ENCODE measurements at places on chromosomes 2 and 18.
A peak's percentile ranks its signal among the peaks of the same experiment; 100 is the strongest.

- DNase-seq, result no peak
These were observed 21.8 kb downstream of the DOK1 start for GRCh38 chr2:74576211-74576862.

GRCh38 chr2:66689456-66690051 is 254.6 kb downstream of the MEIS1 start:
- no peak for DNase-seq

GRCh38 chr2:238646281-238646680 is 201.6 kb upstream of the TWIST2 start:
- DNase-seq, result no peak

- no peak for DNase-seq
These were observed 43.5 kb downstream of the KCTD1 start for GRCh38 chr18:26504831-26505230.

GRCh38 chr2:125312342-125312741 is 1287.3 kb downstream of the CNTNAP5 start:
- DNase-seq, result no peak

DNA sequence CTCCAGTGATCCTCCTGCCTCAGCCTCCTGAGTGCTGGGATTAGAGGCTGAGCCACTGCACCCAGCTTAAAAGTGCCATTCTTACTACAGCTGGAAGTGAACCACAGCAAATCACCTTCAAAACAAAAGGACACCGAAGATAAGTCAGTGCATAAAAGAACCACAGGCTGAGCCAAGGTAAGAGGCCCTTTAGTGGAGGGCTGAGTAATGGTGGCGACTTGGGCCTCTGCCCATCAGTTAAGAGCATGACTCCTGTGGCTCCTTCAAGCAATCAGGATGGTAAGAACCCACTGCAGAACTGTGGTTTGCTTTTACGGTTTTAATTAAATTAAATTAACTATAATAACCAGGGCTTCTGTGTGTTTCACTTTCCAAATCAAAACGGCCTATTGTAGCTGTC is 75.1 kb downstream of the CTAGE1 start:
- no peak for DNase-seq

- no peak for DNase-seq
These were observed 368.7 kb downstream of the PARD3B start for GRCh38 chr2:204913854-204914464.

- no peak for DNase-seq
These were observed 524.2 kb upstream of the TCF4 start for GRCh38 chr18:56112013-56112749.

DNA sequence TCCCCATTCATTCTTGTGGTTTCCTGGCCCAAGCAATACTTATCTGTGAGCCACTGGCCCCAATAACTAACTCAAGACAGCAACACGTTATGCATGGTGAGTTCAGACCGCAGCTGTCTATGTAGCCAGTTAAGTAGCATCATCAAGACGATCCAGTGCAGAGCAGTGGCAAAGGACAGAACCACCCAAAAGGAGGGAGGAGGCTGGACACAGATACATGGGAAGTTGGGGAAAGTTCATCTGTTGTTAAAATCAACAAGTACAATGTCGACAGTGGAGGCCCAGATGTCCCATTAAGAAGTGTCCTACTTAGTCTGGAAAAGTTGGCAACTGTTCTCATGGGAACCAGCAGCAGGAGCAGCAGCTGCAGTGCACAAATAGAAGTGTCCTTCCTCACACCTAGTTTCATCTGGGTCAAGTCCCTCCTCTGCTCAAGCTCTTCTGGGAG is 106.9 kb upstream of the THOC1 start:
- no peak for DNase-seq

GRCh38 chr18:40414155-40414754 is 1540.8 kb upstream of the PIK3C3 start:
- DNase-seq, result no peak

- DNase-seq, result peak; percentile 47
These were observed 80.1 kb upstream of the CTDP1 start for GRCh38 chr18:79599441-79599931.

DNA sequence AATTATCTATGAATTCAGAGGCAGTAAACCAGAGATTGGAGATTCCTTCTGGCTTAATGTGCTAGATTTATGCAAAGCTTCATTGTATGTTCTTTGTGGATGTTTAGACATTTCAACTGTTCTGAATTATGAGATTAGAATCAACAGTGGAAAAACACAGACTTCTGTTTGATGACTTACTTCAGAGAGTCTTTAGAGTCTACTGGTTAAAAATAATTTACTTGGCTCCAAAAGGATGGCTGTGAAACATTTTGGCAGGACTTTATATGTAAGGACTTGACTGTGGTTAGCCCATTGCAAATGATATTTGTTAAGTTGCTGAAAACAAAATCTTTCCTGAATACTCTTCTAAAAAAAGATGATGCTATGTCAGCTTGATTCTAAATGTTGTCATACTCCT is 25.5 kb upstream of the LRRC30 start:
- no peak for DNase-seq

DNA sequence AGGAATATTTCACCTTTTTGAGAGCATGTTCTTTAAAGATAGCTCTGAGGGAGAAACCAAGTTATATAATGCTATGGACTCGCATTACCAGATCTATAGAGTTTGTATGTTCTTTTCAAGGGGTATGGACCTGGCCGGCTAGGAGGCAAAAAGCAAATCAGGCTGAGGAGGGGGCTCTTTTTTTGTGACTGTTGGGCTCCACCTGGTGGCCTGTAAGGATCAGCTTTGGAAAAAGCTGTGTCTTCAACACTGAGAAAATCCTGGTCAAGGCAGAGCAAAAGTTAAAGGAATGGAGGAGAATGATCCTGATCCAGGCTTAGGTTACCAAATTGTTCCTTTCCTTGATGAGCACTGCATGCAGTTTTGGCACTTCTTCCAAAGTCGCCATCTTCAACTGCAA is 180.5 kb downstream of the DIS3L2 start:
- no peak for DNase-seq

- no peak for DNase-seq
These were observed 332.4 kb upstream of the MYT1L start for GRCh38 chr2:2663401-2664036.

DNA sequence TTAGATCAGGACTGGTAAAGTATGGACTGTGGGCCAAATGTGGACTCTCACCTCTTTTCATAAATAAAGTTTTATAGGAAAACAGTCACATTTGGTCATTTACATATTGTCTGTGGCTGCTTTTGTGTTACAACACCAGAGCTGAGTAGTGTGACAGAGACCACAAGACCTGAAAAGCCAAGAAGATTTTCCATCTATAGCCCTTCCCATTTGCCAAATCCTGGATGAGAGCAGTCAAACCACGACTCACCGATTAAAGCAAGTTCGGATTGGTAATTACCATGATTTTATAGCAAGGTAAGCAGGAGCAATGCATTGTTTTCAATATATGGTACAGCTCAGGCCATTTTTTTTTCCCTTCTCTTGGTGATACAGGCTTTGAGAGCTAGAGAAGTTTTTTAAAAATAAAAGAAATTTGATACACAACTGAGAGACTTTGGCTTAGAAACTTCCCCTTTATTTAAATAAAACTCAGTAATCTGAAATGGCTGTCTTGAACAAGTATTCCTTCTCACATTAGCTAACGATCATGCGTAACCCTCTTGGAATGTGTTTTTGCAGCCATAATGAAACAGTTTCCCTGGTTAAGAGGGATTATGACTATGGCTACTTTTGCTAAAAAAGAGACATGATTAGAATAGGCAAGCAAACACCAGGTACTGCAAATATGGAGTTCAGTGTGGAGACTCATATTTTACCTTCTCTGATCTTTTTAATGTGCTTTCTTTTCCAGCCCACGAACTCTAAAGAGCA is 9.5 kb upstream of the MALL start:
- no peak for DNase-seq

DNA sequence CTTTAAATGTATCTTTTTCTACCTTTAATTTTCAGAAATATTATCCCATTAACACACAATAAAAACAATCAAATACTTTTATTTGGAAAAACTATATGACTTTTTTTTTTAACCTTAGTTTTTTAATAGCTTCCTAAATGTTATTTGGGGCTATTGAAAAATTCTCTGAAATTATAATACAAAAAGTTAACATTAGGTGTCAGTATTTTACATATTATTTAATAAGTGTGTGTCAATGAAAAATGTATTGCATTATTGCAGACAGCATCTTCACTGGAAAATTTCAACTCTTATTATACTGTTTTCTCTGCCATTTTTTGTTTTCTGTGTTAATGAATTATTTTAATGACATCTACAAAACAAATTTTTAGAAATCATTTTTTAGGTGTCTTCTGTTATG is 51.1 kb upstream of the ARHGAP15 start:
- DNase-seq, result no peak

- no peak for DNase-seq
These were observed 56.2 kb downstream of the HNMT start for GRCh38 chr2:138020432-138020831.

- no peak for DNase-seq
These were observed 1.9 kb upstream of the NT5DC4 start for GRCh38 chr2:112718863-112719370.

DNA sequence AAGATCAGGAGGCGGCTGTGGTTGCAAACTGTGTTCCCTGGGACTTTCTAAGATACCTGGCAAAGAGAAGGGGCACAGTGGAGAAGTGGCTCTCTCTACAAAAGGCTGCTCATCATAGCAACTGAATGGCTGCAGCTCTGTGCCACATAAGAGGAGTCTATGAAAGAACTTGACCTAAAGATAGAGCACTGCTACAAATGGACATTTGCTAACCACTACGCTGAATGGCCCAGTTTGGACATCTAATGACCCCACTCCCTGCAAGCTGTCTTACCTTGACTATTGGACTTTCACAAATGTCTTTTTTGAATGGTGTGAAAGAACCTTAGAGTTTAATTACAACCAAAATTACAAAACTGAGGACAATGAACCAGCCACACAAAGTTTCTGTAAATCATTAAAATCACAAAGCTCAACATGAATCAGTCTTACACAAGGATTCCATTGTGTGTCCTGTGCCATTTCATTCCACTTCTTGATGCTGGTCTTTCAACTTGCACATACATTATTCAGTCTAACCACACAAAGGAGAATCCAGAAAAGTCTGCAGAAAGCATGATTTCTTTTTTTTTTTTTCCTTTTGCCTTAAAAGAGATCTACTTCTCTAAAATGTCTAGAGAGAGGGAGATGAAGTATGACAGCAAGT is 154.0 kb downstream of the LAMA1 start:
- DNase-seq, result no peak

- DNase-seq, result no peak
These were observed 1010.7 kb upstream of the ZEB2 start for GRCh38 chr2:145530653-145531052.

DNA sequence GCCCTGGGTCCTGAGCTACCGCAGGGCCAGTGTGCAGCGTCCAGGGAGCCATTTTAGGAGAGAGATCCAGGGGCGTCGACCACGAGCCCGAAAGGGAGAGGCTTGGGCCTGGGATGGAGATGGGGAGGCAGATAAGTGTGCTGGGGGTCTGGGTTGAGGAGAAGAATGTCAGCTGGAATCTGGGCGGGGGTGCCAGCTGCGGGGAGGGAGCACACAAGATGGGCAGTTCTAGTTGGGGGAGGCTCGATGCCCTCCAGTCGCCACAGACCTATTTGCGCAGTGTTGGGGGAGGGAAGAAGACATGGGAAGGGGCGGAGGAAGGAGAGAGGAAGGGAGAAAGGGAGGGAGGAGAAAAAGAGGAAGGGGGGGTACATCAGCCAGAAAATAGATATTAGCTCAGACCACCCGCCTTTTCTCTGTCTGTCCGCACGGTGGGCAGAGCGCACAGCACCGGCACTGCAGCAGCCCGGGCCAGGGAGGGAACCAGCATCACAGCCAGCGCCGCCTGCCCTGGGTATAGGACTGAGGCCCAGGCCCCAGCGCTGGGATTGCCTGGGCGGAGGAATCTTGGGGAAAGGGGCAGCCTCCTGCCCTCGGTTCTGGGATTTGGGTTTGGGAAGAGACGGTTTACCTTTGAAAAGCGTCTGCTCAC is 1.9 kb upstream of the HOXD11 start:
- no peak for DNase-seq

GRCh38 chr2:40760071-40760666 is 308.3 kb upstream of the SLC8A1 start:
- no peak for DNase-seq

DNA sequence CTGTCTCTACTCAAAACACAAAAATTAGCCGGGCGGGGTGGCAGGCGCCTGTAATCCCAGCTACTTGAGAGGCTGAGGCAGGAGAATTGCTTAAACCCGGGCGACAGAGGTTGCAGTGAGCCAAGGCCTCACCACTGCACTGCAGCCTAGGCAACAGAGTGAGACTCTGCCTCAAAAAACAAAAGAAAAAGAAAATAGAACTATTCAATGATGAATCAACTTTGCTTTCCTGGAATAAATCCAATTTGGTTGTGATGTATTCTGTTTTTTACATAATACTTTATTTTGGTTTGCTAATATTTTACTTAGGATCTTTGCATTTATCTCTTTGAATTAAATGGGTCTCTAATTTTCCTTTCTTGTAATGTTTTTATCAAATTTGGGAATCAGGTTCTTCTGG is 86.3 kb upstream of the MBOAT2 start:
- DNase-seq, result no peak

GRCh38 chr2:20430461-20431300 is 16.2 kb upstream of the RHOB start:
- peak; percentile 49 for DNase-seq

DNA sequence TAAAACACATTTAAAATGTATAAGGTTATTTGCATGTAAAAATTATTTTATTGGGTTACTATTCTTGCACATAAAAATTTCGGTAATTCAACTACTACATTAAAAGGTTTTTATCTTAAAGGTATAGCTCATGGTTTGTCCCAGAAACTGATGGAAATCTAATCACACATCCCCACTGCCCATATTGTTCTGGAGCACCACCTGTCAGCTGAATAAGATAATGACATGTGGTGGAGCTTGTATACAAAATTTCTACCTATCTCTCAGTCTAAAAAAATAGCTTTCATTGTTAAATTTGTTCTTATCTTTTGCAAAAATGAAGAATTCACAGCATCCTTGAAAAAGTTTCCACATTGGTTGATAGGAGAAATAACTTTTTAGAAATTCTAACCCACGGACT is 18.3 kb downstream of the ERBB4 start:
- DNase-seq, result no peak

DNA sequence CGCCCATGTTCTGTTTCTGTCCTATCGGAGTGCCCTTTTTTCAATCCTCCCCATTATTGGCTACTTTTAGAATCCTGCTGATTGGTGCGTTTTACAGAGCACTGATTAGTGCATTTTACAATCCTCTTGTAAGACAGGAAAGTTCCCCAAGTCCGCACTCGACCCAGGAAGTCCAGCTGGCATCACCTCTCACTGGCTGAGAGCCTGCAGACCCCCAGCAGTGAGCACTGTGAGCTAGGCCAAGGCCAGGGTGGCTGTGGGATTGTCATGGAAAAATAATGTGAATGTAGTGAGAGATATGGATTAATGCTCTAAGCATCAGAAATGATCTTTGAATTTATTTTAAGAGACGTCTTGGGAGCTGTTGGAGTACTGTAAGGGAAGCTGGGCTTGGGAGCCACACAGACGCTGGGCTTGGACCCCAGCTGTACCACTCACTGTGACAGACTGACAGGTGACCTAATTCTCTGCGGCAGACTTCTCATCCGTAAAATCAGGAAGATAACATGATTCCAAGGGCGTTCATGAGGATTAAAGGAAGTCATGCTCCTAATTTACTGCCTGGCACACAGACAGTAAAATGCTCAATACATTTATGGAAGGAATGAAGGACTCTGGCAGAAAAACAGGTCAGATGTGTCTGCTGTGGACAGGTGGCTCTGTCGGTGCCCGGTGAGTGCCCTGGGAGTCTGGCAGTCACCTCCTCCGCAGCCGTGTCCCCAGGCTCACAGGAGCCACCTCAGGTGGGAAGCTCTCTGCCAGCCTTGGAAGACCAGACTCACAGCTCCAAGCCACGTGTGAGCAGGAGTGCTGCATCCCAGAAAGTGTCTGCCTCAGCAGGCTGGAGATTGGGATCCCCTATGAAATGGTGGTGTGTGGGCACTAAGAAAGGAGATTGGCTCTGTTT is 105.5 kb downstream of the FAM168B start:
- no peak for DNase-seq
